Right atrium auricular region (tissue), 2 donors: ENCODE measurements at places on chromosomes 13 and 19. TPM values are rescaled to one million over a fixed set of nuclear protein-coding genes. Genes with fewer than 3 reads are reported as not detected.
A peak's percentile ranks its signal among the peaks of the same experiment; 100 is the strongest.

GRCh38 chr13:24004971-24005370 is 107.7 kb upstream of the C1QTNF9B start:
- no peak overlapping the region for H3K4me3 ChIP-seq
- DNase-seq: no peak
- H3K27me3 ChIP-seq: no peaks in the 10 kb centered on the region
- no peaks in the 10 kb centered on the region for H3K36me3 ChIP-seq
- H3K4me1 ChIP-seq: no peaks in the 10 kb centered on the region

DNA sequence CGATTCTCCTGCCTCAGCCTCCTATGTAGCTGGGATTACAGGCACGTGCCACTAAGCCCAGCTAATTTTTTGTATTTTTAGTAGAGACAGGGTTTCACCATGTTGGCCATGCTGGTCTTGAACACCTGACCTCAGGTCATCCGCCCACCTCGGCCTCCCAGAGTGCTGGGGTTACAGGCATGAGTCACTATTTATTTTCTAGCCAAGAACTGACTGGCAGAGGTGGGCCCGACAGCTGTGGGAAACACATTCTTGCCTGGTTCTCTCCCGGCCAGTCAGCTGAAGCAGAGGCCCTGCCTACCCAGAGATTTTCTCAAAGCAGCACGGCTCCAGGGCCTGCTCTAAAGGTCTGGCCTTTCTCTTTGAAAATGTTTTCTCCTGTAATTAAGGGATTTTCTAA is 108.0 kb downstream of the KCTD15 start:
- DNase-seq: no peak
- peak overlapping the region; percentile 77 for H3K27ac ChIP-seq
- H3K4me1 ChIP-seq: no peaks in the 10 kb centered on the region
- peak overlapping the region; percentile 55 for H3K4me3 ChIP-seq
- H3K27me3 ChIP-seq: no peaks in the 10 kb centered on the region

DNA sequence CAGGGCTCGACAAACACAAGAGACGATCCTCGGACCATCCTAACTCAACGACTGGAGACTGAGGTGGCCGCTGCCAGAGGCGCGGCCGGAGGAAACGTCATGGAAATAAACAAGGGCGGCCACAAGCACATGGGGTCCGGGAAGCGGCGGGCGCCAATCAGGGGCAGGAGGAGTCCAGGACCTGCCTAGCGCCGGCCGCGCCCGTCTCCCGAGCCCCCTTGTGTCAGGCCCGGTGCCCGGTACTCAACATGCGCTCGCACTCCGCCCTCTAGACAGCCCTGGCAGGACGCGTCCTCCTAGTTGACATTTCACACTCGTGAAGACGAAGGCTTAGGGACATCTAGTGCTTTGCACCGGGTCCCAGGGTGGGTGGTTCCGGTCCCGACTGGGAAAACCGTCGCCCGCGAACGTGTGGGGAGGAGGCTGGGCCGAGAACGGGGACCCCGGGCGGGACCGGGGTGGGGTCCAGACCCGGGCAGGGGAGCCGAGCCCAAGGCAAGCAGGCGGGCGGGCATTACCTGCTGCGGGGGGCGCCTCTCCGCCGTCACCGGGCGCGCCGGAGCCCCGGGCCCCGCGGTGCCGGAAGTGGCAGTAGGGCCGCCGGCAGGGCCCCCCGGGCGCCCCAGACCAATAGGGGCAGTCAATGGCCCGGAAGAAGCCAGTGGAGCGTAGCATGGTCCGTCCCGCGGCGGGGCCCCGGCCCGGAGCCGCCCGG is 442 bp downstream of the REXO1 start:
- no peak for DNase-seq
- H3K4me1 ChIP-seq: no peaks in the 10 kb centered on the region
- peak overlapping the region; percentile 76 for H3K4me3 ChIP-seq

GRCh38 chr19:48591021-48591420 is 15.5 kb upstream of the SPACA4 start:
- no peaks in the 10 kb centered on the region for H3K36me3 ChIP-seq
- no peak overlapping the region for H3K4me3 ChIP-seq
- H3K4me1 ChIP-seq: peaks cover 4% of the 10 kb centered on the region
- DNase-seq: no peak
- no peaks in the 10 kb centered on the region for H3K27me3 ChIP-seq
- no peak overlapping the region for H3K27ac ChIP-seq

DNA sequence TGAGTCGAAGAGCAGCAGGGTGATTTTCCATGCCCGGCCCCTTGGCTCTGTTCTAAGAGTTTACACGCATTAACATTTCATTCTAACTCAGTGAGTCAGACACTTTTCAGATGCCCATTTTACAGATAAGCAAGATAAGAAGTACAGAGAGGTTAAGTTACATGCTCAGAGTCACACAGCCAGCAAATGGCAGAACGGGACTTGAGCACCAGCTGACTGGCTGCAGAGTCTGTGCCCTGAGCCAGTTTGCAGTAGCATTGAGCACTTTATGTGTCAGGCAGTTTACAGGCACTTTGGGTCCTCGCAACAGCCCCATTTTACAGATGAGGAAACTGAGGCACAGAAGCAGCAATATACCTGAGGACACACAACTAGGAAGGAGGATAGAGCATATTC is 19.0 kb downstream of the CCDC8 start:
- peaks cover 33% of the 10 kb centered on the region for H3K36me3 ChIP-seq
- H3K27ac ChIP-seq: no peak overlapping the region
- H3K4me1 ChIP-seq: no peaks in the 10 kb centered on the region

GRCh38 chr13:65387743-65388347 is 1842.3 kb downstream of the PCDH9 start:
- no peaks in the 10 kb centered on the region for H3K27me3 ChIP-seq

DNA sequence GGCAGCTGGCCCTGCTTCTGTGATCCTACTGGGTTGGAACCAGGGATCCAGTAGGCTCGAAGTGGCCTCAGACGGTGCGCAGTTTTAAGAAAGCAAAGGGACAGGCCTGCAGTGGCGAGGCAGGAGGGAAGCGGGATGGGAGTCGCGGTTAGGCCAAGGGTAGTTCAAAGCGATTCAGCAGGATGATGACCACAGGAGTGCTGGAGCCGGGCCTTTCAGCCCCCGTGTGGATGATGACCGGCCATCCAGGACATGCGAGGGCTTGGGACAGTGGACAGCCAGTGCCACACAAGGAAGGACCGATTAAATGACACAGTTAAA is 854 bp downstream of the RNASEH2B start:
- H3K27me3 ChIP-seq: no peaks in the 10 kb centered on the region
- peak overlapping the region; percentile 85 for H3K27ac ChIP-seq
- DNase-seq: no peak
- peak overlapping the region; percentile 90 for H3K4me3 ChIP-seq
- H3K36me3 ChIP-seq: no peaks in the 10 kb centered on the region
- H3K4me1 ChIP-seq: no peaks in the 10 kb centered on the region

The CXCL17 gene
- not detected for total RNA-seq

The ZNF90 gene
- total RNA-seq: 0.79 TPM

The ZNF844 gene
- 6.2 TPM for total RNA-seq

The CABP5 gene
- total RNA-seq: not detected
